Stimulated activated CD4-positive, alpha-beta T cell treated with anti-CD3 and anti-CD28 coated beads, TNF-alpha, amount 100 ng/mL, for 4 hours (primary cell): ENCODE measurements at places on chromosomes 6 and 20.

- DNase-seq = no peak
Measured at GRCh38 chr6:151070631-151071051, 169.1 kb upstream of the AKAP12 start.

GRCh38 chr6:68726992-68727391 is 91.9 kb downstream of the ADGRB3 start:
- no peak for DNase-seq

GRCh38 chr6:14216946-14217684 is 99.5 kb downstream of the CD83 start:
- no peak for DNase-seq

- DNase-seq = no peak
Measured at GRCh38 chr20:57536120-57536708, 11.3 kb upstream of the CTCFL start.

DNA sequence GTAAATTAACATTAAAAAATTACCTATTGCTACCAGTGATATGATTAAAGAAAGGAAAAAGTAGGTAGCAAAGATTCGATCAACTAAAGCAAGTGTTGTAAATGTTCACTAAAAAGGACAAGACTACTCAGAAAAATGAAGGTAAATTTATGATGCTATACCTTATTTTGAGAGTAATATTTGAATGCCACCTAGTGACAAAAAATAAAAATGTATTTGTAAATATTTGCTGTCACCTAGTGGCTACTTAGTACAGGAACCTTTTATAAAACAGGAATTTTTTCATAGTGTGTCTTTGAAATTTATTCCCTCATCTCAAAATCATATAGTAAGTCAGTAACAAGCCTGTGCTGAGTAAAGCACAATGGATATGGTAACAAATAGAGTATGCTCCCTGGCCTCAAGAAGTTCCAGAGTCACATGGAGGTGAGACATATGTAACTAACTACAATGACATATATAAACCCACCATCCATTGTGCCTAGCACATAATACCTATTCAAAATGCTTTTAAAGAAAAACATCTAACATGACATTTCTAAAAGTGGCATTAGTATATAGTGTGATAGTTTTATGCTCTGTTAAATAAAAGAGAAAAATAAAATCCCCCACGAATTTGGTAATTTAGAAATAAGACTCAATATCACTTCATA is 193.1 kb upstream of the SIM1 start:
- DNase-seq = no peak

- no peak for DNase-seq
Measured at GRCh38 chr6:12009180-12009685, 2.9 kb upstream of the HIVEP1 start.

- no peak for DNase-seq
Measured at GRCh38 chr6:106974999-106975737, 639 bp upstream of the CD24 start.

GRCh38 chr6:168703990-168704389 is 263.0 kb downstream of the SMOC2 start:
- no peak for DNase-seq

DNA sequence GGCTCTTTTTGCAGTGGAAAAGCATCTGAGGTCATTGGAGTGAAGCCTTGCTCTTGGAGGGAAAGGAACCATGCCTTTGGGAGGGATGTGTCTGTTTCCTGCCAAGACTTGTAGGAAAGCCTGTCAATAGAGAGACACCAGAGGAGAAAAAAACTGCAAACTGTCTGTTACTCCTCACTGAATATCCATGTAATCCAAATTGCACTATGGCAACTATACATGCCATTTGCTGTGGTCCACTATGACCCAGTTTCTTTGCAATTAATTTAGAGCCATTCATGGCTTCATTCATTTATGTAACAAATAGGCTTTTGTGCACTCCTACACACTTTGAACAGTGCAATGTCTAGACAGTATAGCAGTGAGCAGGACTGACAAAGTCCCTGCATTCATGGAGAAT is 296.5 kb downstream of the SLC35F1 start:
- no peak for DNase-seq

DNA sequence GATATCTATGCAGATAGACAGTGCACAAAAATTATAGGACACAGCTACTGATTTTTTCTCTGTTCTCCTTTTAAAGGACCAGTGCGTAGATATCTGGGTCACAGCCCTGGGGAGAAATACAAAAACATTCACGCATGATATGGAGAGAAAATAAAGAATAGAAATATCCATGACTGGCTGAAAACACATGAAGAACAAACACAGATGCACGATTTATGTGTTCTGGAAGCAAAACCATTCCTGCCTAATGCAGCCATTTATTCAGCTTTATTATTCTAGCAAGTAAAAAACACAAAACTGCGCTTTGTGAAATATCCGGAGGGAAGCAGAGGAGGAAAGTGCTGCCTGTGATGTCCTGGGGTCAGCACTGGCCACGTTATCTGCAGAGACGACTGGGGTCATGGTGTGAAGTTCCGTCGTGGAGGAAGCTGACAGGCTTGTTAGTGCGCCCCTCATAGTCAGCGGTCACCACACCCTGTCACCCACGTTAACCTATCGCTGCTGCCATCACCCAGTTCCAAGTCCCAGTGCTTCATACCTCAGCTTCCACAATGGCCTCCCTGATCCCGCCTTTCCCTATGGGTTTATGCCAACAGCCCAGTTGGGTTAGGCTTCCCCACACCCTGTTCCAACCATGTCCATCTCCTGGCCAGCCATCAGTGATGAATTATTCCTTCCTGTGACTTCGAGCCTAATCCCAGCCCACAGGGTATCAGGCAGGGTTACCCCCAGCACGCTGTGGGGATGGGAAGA is 86.6 kb upstream of the RPS6KA2 start:
- DNase-seq = no peak

DNA sequence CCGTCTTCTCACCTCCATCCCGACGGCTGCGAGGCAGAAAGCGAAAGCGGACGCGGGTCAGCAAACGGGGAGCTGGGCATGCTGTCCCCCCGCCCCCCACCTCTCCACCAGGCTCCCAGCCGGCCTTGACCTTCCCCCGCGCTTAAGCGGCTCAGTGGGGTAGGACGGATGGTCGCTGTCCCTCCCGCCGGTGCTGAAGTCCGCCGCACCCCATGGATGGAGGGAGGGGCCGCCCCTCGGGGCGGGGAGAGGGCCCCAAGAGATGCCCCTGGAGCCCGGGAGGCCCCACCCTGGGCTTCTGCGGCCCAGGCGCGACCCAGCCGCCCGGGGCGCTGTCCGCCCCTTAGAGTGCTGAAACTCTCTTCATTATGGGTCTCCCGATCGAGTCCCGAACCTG is at the start of gene KCNB1:
KCNB1 (minus strand) TSS at position 48 of the 397 bp plus-strand sequence. CDS start 188 bp downstream, outside the sequence.
- no peak for DNase-seq

- DNase-seq = no peak
Measured at GRCh38 chr6:159963111-159963510, 5.8 kb upstream of the IGF2R start.

- DNase-seq = no peak
Measured at GRCh38 chr20:46130534-46130933, 12.4 kb downstream of the CD40 start.
